ENCODE measurements at places on chromosomes 1 and 21. TPM values are rescaled to one million over a fixed set of nuclear protein-coding genes. Genes with fewer than 3 reads are reported as not detected.

- no peaks in the 10 kb centered on the region for H3K4me1 ChIP-seq
- DNase-seq: no peak
These were observed 19.3 kb upstream of the METTL13 start for GRCh38 chr1:171762143-171762563.

DNA sequence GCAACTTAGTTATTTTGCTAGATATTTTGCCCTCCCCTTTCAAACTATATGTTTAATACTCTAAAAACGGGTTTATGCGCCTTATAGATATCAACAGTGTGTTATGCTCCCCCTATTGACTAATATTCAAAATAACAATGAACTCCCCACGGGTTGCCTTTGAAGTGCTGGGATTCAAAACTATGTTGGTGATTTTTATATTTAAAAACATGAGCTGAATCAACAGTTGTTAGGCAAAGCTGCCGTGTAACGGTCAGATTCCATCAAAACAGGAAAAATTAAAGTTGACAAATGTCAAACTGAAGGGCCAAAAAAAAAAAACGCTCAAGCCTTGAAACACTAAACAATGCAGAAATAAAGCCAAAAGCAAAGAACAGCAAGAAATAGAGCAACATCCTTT is 2.5 kb downstream of the TGFBR3 start:
- no peaks in the 10 kb centered on the region for H3K27me3 ChIP-seq
- DNase-seq: no peak
- H3K4me1 ChIP-seq: peaks cover 10% of the 10 kb centered on the region
- H3K4me3 ChIP-seq: peak overlapping the region; percentile 83
- H3K36me3 ChIP-seq: no peaks in the 10 kb centered on the region

- DNase-seq: no peak
- H3K4me1 ChIP-seq: peaks cover 14% of the 10 kb centered on the region
- H3K36me3 ChIP-seq: no peaks in the 10 kb centered on the region
- H3K4me3 ChIP-seq: no peak overlapping the region
These were observed 11.8 kb upstream of the CITED4 start for GRCh38 chr1:40873863-40874472.

DNA sequence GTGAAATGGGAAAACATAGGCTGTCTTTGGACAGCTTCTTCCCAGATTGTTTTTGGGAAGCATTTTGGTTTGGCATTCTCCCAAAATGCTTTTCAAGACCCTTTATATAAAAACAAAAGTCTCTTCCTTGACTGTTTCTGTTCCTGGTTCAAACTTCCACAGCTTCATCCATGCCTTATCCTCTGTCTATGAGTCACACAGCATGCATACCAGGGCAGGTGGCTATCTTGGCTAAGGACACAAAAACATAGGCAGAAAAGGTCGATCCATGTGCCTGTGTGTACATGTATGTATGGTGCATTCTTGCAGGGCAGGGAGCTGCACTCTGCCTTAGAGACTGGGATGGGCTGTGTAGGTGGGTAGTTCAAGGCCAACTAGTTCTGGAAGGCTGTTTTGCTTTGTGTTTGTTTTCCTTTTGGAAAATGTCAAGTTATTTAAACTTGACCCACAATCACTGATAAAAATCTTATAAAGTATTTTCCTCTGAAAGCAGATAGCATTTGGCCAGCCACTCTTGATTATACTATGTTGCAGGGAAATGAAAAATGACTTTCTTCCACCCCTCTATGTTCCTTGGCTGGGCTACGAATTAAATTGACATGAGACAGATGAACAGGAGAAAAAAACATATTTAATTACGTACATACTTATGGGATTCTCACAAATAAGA is 437.0 kb downstream of the SIPA1L2 start:
- H3K4me3 ChIP-seq: no peak overlapping the region
- no peak for DNase-seq
- H3K27me3 ChIP-seq: no peaks in the 10 kb centered on the region
- H3K27ac ChIP-seq: no peak overlapping the region
- H3K4me1 ChIP-seq: no peaks in the 10 kb centered on the region
- no peaks in the 10 kb centered on the region for H3K36me3 ChIP-seq

The SPRR4 gene
- total RNA-seq: not detected

The PTGFR gene
- 0.40 TPM for total RNA-seq

GRCh38 chr1:54153535-54154439 is 987 bp upstream of the CDCP2 start:
- no peaks in the 10 kb centered on the region for H3K36me3 ChIP-seq
- peak; percentile 55 for DNase-seq
- H3K4me1 ChIP-seq: no peaks in the 10 kb centered on the region
- no peaks in the 10 kb centered on the region for H3K27me3 ChIP-seq

- no peak overlapping the region for H3K4me3 ChIP-seq
- H3K27me3 ChIP-seq: no peaks in the 10 kb centered on the region
- no peak for DNase-seq
These were observed 103.6 kb upstream of the RAB4A start for GRCh38 chr1:229167318-229167717.
